Small intestine (tissue), 16 donors: ENCODE measurements at places on chromosomes 5 and 9. TPM values are rescaled to one million over a fixed set of nuclear protein-coding genes. Genes with fewer than 3 reads are reported as not detected.

DNA sequence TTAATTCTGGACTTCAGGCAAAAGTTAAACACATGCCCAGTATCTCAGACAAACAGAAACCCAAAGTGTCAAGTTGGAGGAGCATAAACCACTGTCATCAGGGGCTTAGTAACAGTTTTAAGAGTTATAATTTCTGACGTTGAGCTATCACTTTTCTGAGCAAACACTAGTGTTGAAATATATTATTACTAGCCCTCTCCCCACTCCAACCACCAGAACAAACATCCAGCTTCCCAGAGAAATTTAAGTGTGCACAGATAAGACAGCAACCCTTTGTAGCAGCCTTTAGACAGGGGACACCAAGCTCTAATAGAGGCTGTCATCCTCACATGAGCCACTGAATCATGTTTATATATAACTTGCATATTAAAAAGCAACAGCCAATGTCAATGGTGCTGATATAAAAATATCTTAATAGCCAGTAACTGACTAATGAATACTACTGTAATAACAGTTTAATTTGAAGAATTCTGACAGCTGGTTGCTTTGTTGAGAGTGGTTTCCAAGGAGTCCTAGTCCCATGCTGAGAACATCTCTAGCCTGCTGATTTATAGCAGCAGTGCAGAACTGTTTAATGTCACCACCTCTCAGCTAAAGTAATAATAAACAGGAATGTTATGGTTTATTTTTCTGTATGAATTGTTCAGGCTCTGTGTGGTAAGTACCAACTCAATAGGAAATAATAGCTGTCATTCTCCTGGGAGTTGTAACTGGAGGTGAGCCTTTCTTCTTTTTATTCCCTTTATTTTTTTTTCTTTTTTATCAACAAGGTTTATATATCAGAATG is 528.7 kb upstream of the ZNF608 start:
- no peak for DNase-seq

- no peak for DNase-seq
These were observed 167.9 kb upstream of the BRINP1 start for GRCh38 chr9:119537138-119537537.

DNA sequence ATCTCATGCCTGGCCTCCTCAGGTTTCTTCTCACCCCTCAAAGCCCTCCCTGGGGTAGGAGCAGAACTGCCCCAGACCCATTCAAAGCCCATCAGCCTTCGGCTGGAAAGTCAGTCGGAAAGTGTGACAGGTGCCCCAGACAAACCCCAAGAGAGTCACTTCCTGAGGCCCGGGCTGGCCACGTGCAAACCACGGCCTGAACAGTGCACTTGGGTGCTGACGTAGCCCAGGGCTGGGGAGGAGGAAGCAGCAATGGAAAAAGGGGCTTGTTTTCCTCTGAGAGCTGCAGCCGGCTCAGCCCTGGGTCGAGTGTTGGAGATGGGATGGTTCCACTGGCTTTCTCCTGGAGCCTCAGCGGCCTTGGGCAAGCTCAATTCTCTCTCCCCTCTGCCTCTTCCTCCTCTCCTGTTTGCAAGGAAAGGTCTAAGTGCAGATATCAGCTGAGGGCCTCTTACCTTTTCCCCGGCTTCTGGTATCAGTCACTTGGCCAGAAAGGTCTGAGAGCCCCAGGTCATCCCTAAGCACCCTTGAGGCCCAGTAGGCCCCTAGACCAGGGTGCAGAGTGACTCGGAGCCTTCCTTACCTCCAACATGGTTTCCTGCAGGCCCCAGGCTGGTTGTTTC is 5.9 kb upstream of the EGR1 start:
- peak; percentile 59 for DNase-seq

DNA sequence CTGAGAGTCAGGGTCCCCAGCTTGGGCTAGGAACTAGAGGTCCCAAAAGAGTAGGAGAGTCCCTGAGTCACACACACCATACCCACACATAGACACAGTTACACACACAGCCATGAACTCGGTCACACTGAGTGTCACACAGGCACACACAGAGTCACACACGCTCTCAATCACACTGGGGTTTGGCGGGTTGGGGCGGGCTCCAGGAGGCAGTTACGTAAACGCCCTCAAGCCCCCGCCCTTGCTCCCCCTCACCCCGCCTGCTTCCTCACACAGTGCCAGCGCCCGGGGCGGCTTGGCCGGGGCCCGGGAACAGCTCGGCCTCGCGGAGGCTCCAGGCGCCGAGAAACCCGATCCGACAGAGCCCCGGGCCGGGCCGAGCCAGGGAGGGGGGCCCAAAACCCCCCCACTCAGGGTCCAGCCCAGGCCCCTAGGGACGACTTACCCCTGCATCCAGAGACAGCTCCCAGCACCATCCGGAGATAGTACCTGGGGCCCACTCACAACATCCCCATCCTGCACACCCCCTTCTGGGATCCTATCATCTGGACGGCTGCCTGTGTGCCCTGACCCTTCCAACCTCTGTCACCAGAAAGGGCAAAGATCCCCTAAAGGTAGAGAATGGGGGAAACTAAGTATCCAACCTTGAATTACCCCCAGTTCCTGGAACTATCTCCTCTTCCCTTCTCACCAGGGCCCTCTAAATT is 3.5 kb upstream of the CNTFR start:
- DNase-seq = peak; percentile 26

DNA sequence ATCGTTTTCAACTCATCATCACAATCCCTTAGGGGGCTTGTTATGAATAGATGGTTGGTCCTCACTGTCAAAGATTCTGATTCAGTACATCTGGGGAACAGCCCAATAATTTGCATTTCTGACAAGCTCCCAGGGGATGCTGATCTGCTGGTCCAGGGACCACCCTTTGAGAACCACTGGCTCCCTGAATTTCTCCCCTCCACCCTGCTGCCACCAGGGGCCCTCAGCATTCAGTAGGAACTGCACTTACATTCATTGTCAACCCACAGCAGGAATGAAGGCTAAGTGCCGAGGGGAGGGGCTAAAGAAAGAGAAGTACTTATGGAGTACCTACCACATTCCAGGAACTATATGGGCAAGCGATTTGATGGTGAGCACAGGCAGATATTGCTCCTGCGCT is 85.9 kb downstream of the BOD1 start:
- no peak for DNase-seq

GRCh38 chr9:34633166-34633565 is 4.3 kb upstream of the ARID3C start:
- DNase-seq = no peak

DNA sequence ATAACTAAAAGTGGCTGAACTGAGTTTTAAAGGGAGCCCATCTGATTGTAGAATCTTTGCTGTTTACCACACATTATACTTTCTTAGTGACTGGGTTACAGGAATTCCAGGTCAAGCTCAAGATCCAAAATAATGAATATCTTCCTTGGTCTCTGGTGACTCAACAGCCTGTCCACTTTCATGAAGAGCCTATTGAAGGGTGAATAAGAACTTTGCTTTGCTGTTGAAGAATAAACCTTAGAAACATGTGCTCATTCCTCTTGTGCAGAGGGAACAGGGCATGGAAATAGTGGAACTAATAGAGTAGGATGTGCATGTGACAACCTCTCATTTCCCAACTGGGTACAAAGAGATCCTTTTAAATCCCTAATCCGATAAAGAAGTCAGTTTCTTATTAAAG is 21.4 kb downstream of the ALDH1A1 start:
- DNase-seq = no peak

GRCh38 chr5:42951293-42951840 is 88.8 kb downstream of the ANXA2R start:
- DNase-seq = peak; percentile 63

GRCh38 chr9:138066049-138066448 is 188.5 kb downstream of the CACNA1B start:
- no peak for DNase-seq

DNA sequence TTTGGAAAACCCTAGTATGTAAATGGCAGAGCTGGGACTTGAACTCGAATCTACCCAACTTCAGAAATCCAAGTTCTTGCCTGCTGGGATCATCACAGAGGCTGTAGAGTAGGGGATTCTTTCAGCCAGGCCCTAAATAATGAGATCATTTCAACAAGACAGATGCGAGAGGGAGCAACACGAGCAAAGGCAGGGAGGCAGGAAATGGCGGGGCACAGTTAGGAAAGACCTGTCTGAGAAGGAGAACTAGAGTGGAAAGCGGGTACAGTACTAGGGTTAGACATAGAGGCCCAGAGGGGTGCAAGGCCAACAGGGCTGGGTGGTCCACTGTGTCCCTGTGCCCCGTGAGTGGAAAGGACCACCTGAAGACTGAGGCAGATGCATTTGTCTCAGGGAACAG is 46.1 kb downstream of the MVB12B start:
- DNase-seq = no peak

DNA sequence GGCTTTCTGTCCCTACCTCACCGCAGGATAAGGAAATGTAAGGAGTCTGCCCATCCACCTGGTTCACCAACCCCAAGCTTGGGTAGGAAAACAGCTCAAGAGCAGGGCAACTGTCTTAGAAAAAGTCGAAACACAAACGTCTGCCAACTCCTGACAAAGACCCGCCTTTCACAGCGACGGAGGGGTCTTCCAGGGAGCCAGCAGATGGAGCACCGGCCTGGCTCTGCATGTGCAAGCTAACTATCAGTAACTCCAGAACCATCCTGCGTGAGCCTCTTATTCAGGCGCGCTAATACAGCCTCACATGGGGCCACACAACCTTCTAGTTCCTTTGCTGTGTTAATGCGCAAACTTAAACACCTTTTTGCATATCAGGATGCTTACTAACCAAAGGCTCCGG is 26.9 kb downstream of the CAMSAP1 start:
- DNase-seq = no peak

DNA sequence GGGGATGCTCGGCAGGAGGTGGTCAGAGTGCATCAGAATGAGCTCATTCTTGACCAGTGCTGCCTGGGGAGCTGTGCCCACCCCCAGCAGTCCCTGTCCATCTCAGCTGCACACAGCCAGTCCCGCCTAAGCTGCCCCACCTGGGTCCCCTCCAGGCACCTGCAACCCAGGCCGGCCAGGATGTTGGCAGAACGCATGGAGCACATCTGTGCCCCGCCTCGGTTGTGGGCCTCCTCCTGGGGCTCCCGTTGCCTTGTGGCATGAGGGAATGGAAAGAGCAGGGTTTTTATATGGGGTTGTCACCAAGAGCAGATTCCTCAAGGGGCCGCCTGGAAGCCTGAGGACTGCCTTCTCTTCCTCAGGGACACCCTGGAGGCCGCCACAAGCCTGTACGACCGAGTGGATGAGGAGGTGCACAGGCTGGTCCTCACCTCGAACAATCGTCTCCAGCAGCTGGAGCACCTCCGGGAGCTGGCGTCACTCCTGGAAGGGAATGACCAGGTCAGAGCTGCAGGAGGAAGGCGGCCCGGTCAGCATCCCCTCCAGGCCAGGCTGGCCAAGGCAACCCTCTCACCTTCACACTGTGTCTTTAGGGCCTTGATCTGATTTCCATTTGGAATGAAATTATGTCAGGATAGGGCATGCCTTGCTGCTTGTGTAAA is 34.8 kb upstream of the LRRC14B start:
- DNase-seq = no peak

GRCh38 chr9:129336130-129336528 is 158.1 kb upstream of the IER5L start:
- no peak for DNase-seq

DNA sequence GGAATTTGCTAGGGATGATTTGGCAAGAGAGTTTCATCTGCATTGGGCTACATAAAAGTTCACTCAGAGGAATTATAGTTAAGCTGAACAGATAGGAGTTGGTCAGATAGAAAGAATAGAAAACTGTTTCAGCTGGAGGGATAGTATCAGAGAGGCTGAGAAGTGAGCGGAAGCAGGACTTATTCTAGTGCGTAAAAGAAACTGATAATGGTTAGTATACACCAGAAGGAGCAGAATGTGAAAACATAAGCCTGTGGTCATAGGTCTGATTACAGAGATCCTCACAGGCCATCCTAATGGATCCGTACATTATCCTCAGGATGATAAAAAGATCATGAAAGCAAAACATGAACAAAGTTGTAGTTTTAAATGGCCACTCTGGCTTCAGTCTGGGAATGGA is 585.2 kb downstream of the BRINP1 start:
- no peak for DNase-seq

- no peak for DNase-seq
These were observed 110.6 kb upstream of the ALDH1B1 start for GRCh38 chr9:38281917-38282316.

HMMR gene
- polyA plus RNA-seq = 22.5 TPM

SPINK6 gene
- not detected for polyA plus RNA-seq

EQTN gene
- 0.10 TPM for polyA plus RNA-seq
